ENCODE measurements at places on chromosomes 12 and 14. TPM values are rescaled to one million over a fixed set of nuclear protein-coding genes. Genes with fewer than 3 reads are reported as not detected.

GRCh38 chr12:110677982-110678381 lies 10.9 kb downstream of the HVCN1 start:
- no peak overlapping the region for H3K27ac ChIP-seq
- H3K36me3 ChIP-seq: no peaks in the 10 kb centered on the region
- H3K27me3 ChIP-seq: no peaks in the 10 kb centered on the region
- H3K4me1 ChIP-seq: no peaks in the 10 kb centered on the region
- DNase-seq: no peak
- H3K4me3 ChIP-seq: no peak overlapping the region

DNA sequence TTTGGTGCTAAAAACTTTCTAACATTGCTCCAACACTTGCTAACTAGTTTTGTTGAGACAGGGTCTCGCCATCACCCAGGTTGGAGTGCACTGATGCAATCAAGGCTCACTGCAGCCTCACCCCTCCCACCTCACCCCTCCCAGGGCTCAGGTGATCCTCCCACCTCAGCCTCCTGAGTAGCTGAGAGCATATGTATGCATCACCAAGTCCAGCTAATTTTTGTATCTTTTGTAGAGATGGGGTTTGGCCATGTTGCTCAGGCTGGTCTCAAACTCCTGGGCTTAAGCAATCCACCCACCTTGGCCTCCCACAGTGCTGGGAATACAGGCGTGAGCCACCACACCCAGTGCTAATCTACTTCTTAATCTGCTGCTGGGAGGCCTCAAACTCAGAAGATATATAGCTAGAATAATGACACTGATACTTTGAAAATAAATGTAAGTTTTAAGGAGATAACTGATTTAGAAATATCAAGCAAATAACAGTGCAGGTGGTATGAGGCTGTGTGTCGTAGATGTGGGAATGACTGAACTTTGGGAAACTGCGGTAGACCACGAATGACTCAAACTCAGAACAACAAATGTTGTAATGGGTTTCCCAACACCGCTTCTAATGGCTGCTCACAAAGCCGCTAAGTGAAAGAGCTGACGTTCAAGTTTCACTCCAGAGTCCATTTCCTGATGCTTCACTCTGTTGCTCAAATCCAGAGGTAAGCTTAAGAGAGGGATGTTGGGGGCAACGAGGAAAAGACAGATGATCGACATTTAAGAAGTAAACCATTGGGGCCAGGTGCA lies 10.0 kb downstream of the TMCC3 start:
- no peak overlapping the region for H3K4me3 ChIP-seq
- no peaks in the 10 kb centered on the region for H3K27me3 ChIP-seq
- no peaks in the 10 kb centered on the region for H3K4me1 ChIP-seq
- H3K27ac ChIP-seq: no peak overlapping the region

DNA sequence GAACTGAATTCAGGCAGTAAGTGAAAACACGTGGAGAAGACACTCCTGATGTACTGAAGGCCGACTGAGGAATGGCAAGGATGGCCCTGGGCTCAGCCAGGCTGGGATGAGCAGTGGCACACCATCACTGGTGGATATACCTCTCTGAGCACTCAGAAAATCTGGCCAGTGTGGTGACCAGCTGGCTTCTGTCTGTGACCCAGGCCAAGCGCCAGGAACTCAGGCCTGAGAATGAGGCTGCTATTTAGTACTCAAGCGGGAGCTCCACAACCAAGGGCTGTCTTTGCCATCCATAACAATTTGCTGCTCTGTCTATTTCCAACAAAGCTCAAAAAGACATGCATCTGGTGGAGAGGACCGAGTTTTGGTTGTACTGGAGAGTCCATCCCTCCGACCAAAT lies 586.3 kb downstream of the BCL11B start:
- no peaks in the 10 kb centered on the region for H3K36me3 ChIP-seq
- no peak overlapping the region for H3K27ac ChIP-seq
- no peak for DNase-seq
- H3K4me1 ChIP-seq: no peaks in the 10 kb centered on the region

GRCh38 chr12:2675776-2676175 lies 119.0 kb upstream of the FKBP4 start:
- H3K4me1 ChIP-seq: no peaks in the 10 kb centered on the region
- no peak overlapping the region for H3K27ac ChIP-seq
- H3K4me3 ChIP-seq: no peak overlapping the region
- no peaks in the 10 kb centered on the region for H3K27me3 ChIP-seq
- no peak for DNase-seq
- peaks cover 5% of the 10 kb centered on the region for H3K36me3 ChIP-seq

GRCh38 chr14:26531894-26532293 lies 65.9 kb downstream of the NOVA1 start:
- H3K4me3 ChIP-seq: no peak overlapping the region
- H3K4me1 ChIP-seq: peaks cover 2% of the 10 kb centered on the region
- DNase-seq: no peak
- no peaks in the 10 kb centered on the region for H3K27me3 ChIP-seq
- H3K36me3 ChIP-seq: no peaks in the 10 kb centered on the region

DNA sequence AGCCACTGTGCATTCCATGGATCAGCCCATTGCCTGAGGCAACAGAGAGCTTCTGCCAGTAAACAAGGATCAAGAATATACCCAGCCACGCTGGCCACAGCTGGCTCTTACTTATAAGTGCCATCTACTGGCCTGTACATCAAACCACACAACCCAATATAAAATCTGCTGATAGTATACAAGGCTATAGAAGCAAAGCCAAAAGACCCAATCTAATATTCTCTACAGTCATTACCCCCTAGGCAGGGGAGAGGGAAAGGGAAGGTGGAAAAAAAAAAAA lies 4.4 kb upstream of the FAM186B start:
- no peaks in the 10 kb centered on the region for H3K27me3 ChIP-seq
- DNase-seq: no peak
- H3K27ac ChIP-seq: no peak overlapping the region
- no peak overlapping the region for H3K4me3 ChIP-seq
- H3K36me3 ChIP-seq: no peaks in the 10 kb centered on the region

DNA sequence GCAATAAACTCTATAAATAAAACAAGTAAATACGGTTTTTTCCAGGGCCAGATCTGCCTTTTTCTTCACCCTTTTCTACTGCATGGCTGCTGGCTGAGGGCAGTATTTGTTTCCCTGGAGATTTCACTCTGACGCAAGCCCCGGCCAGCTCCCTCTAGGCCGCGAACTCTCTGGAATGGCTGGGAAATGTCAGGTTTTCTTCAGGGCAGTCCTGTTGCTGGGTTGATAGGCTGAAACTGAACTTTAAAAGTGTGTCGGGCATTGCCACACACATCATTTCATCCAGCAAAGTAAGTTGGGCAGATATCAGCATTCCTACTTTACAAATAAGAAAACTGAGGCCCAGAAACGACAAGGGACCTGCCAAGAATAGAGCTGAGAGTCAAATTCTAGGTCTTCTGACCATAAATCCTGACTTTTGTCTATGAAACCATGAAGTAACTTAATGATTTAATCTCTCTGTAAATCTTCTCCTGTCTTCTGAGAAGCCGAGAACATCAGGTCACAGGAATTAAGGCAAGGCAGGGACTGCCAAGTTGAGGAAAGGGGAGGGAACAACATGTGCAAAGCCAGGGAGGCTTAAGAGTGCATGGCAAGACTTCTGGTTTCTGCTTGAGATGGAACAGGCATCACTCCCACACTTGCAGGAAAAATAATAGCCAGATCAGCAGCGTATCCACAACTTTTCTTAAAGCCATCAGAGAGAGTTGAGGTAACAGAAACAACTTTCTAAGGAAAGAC lies 205.0 kb upstream of the CCDC196 start:
- no peaks in the 10 kb centered on the region for H3K27me3 ChIP-seq
- H3K4me3 ChIP-seq: no peak overlapping the region
- no peak for DNase-seq

GRCh38 chr12:14716848-14717444 lies 20.5 kb upstream of the GUCY2C start:
- H3K27ac ChIP-seq: no peak overlapping the region
- H3K36me3 ChIP-seq: no peaks in the 10 kb centered on the region
- H3K4me3 ChIP-seq: no peak overlapping the region
- H3K27me3 ChIP-seq: no peaks in the 10 kb centered on the region

DNA sequence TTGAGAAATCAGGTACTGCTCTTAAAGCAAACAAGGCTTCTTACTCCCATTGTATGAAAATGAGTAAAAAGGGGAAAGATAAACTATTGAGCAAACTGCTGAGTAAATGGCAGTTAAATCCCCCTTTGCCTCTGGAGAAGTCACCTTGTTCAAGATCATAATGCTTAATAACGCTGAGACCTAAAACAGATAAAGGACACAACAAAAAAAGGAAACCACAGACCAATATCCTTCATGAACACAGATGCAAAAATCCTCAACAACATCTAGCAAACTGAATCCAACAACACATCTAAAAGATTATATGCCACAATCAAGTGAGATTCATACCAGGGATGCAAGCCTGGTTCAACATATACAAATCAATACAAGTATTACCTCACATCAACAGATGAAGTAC lies 109.0 kb upstream of the MDM1 start:
- H3K27me3 ChIP-seq: no peaks in the 10 kb centered on the region
- no peak overlapping the region for H3K4me3 ChIP-seq
- no peaks in the 10 kb centered on the region for H3K4me1 ChIP-seq

GRCh38 chr14:91521061-91521640 lies 11.0 kb upstream of the PPP4R3A start:
- H3K4me3 ChIP-seq: no peak overlapping the region
- H3K27ac ChIP-seq: no peak overlapping the region
- no peaks in the 10 kb centered on the region for H3K4me1 ChIP-seq
- no peaks in the 10 kb centered on the region for H3K27me3 ChIP-seq
- DNase-seq: no peak
- no peaks in the 10 kb centered on the region for H3K36me3 ChIP-seq

DNA sequence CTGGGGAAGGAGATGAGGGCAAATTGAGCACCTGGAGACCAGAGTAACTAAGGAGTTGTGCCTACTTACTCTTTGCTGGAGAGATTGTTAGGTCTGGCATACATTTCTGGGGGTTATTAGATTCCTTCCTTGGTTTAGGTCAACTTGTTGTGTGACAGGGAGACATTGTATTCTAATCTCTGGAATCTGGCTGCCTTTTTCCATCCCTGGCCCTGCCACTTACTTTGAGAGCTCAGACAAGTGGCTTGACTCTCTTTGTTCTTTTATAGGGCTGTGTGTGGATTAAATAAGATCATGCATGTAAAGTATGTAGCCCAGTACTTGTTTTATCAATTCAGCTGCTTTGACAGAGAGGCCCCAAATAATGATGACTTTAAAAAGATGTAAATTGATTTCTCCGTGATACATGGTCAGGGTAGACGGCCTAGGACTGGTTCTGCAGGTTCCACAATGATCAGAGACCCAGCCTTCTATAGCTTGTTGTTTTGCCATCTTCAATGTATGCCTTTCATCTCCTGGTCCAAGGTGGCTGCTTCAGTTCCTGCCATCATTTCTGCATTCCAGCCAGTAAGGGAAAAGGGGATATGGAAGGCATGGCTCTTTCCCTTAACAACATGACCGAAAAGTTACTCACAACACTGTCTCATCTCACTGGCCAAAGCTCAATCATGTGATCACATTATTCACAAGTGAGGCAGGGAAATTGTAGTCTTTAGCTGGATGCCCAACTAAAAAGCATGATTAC lies 72.6 kb downstream of the CHST11 start:
- no peak overlapping the region for H3K4me3 ChIP-seq
- no peaks in the 10 kb centered on the region for H3K27me3 ChIP-seq
- H3K36me3 ChIP-seq: no peaks in the 10 kb centered on the region
- no peak overlapping the region for H3K27ac ChIP-seq

GRCh38 chr12:29807129-29807528 lies 23.4 kb upstream of the TMTC1 start:
- no peaks in the 10 kb centered on the region for H3K27me3 ChIP-seq
- H3K4me3 ChIP-seq: no peak overlapping the region
- no peaks in the 10 kb centered on the region for H3K4me1 ChIP-seq

GRCh38 chr14:59450716-59451115 lies 14.5 kb downstream of the GPR135 start:
- peaks cover 3% of the 10 kb centered on the region for H3K4me1 ChIP-seq
- no peak for DNase-seq
- H3K36me3 ChIP-seq: no peaks in the 10 kb centered on the region
- H3K27ac ChIP-seq: no peak overlapping the region

GRCh38 chr12:121673013-121673511 lies 3.6 kb upstream of the MORN3 start:
- no peak for DNase-seq
- H3K27ac ChIP-seq: no peak overlapping the region
- no peaks in the 10 kb centered on the region for H3K27me3 ChIP-seq

Gene GPR132
- 5.0 TPM for total RNA-seq

Gene FGF23
- total RNA-seq: not detected

Gene MIP
- not detected for total RNA-seq

Gene TRHDE
- 2.3 TPM for total RNA-seq

Gene SIX1
- 2.2 TPM for total RNA-seq

Gene CPNE6
- 0.71 TPM for total RNA-seq

Gene NTS
- total RNA-seq: not detected
